ENCODE measurements at places on chromosomes 12 and 14.
A peak's percentile ranks its signal among the peaks of the same experiment; 100 is the strongest.

DNA sequence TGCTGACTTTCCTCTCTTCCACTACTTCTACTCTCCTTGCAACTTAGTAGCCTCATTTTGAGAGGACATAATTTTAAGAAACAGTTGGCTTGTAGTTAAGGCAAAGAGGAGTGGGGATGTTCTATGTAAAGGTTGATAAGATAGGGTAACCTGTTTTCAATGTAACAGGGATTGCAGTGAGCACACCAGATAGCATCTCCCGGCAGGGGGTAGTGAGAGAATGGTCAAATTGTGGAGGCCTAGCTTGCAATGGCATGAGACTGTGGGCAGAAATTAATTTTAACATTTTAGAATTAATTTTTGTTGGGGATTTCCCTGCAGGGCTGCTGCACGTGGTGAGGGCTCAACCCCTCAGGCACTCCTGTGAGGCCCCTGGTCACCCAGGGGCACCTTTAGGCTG lies 41.4 kb downstream of the KLRG1 start:
- no peak for DNase-seq

GRCh38 chr14:38547961-38548490 lies 292.1 kb upstream of the CLEC14A start:
- DNase-seq = no peak

GRCh38 chr14:36217732-36218131 lies 41.2 kb upstream of the PTCSC3 start:
- DNase-seq = no peak

- DNase-seq = no peak
Observed at GRCh38 chr14:84006643-84007155, 1523.2 kb upstream of the FLRT2 start.

- peak; percentile 14 for DNase-seq
Observed at GRCh38 chr12:86914721-86915120, 658.5 kb upstream of the MGAT4C start.

DNA sequence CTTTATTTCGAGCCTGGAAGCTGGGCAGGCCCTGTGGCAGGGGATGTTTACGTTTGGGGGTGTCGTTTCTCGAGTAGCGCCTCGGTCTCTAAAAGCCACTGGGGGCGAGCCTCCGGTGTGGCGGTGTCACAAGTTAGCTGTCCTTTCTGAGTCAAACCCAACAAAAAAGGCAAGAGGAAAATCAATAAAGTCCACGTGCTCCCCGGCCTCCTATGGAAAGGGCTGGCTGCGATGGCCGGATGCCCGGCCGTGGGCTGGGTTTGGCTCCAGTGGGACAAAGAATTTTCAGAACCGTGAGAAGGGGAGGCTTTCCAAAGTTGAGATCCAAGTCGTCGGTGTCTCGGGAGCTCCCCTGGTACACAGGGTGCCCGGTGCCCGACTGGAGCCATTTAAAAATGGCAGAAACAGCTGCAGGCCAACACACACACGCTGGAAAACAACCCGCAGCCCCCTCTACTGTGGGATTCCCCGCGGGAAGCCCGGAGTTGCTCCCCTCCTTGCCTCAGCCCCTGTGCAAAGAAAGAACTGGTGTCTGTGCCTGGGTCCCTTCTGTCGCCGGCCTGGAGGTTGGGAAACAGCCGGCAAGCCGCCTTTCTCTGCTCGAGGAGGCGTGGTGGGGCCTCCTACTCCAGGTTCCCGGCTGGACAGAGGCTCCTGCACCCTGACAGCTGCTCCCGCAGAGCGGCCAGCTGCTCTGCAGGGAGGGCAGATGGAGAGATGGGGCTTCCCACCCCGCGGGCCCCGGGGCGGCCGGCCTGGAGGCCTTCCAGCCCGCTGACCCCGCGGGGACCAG lies 1.9 kb downstream of the BCL7A start:
- peak; percentile 47 for DNase-seq
